Spinal cord (tissue), 10 donors: ENCODE measurements at places on chromosomes 5 and 9. TPM values are rescaled to one million over a fixed set of nuclear protein-coding genes. Genes with fewer than 3 reads are reported as not detected.

DNA sequence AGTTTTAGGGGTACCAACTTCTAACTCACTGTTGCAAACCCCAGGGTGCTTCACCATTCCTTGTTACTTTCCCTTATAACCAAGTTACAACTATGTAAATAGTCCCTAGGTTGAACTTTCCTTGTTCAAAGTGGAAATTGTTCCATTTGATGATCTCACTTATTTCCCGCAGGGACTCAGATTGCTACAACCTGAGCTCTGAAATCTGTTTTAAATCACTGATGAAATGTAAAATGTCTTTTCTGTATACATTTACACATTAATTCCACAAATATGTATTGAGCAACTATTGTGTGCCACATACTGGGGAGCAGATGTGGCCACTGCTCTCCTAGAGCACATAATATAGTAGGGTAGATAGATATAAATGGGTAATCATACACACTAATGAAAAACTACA lies 69.1 kb upstream of the TARS1 start:
- no peak overlapping the region for H3K4me3 ChIP-seq
- no peak for DNase-seq
- no peaks in the 10 kb centered on the region for H3K27me3 ChIP-seq

GRCh38 chr9:22622815-22623214 lies 176.2 kb downstream of the DMRTA1 start:
- H3K36me3 ChIP-seq: no peaks in the 10 kb centered on the region
- no peaks in the 10 kb centered on the region for H3K27me3 ChIP-seq
- H3K27ac ChIP-seq: no peak overlapping the region
- no peak overlapping the region for H3K4me3 ChIP-seq
- no peak for DNase-seq

GRCh38 chr5:144085381-144085780 lies 85.1 kb downstream of the YIPF5 start:
- H3K4me3 ChIP-seq: no peak overlapping the region
- peaks cover 4% of the 10 kb centered on the region for H3K4me1 ChIP-seq
- no peaks in the 10 kb centered on the region for H3K36me3 ChIP-seq

The TMEM8B gene
- 7.3 TPM for total RNA-seq

The SLC34A1 gene
- not detected for total RNA-seq

DNA sequence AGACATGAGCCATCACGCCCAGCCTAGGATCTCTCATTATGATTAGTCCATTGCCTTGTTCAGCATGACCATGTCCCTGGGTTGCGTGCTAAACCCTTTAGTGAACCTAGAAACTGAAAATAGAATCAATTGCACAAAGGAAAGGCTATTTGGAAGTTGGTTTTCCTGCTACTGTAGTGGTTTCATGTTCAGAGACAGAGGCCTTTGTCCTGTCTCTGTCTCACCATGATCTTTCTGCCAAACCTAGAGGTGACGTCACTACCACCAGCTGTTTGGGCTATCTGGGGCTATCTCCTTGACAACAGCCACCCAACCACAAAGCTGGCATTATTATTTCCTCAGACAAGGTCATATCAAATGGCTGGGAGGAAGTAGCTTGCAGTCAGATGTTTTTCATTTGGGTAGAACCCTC lies 4.0 kb upstream of the CDK5RAP2 start:
- H3K36me3 ChIP-seq: no peaks in the 10 kb centered on the region
- peaks cover 14% of the 10 kb centered on the region for H3K4me1 ChIP-seq
- peak; percentile 86 for DNase-seq

DNA sequence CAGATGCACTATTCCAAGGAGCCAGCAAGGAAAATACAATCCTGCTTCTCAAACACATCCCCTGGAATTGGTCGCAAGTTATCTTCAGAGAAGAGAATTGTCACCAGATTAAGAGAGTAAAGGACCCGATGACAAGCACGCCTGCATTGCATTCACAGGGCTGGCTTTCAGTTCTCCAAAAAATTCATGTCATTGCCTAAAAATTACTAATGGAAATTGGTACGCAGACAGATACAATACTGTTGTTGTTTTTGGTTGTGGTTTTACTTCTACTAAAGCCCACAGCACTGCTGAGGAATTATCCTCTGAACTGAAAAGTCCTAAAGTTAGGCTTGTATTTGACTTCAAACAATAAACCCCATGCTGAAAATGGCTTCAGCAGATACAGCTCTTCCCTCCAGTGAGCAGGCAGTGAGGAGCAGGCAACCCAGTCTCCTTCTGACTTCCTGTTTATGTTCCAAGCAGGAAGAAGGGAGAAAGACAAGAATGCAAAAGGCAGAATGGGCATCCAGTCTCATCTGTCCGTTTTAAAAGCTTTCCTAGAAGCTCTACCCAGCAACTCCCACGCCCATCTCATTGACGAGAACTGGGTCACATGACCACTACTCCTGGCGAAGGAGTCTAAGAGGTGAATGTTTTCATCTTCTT lies 80.6 kb upstream of the ZNF366 start:
- H3K36me3 ChIP-seq: no peaks in the 10 kb centered on the region
- H3K27ac ChIP-seq: no peak overlapping the region
- no peak for DNase-seq
- no peaks in the 10 kb centered on the region for H3K4me1 ChIP-seq
- no peak overlapping the region for H3K4me3 ChIP-seq
- H3K27me3 ChIP-seq: no peaks in the 10 kb centered on the region

The CACNA1B gene
- total RNA-seq: 18.4 TPM

The LCN2 gene
- total RNA-seq: 14.1 TPM
